Sciatic nerve (tissue), 2 donors: ENCODE measurements at places on chromosomes 4 and X.

DNA sequence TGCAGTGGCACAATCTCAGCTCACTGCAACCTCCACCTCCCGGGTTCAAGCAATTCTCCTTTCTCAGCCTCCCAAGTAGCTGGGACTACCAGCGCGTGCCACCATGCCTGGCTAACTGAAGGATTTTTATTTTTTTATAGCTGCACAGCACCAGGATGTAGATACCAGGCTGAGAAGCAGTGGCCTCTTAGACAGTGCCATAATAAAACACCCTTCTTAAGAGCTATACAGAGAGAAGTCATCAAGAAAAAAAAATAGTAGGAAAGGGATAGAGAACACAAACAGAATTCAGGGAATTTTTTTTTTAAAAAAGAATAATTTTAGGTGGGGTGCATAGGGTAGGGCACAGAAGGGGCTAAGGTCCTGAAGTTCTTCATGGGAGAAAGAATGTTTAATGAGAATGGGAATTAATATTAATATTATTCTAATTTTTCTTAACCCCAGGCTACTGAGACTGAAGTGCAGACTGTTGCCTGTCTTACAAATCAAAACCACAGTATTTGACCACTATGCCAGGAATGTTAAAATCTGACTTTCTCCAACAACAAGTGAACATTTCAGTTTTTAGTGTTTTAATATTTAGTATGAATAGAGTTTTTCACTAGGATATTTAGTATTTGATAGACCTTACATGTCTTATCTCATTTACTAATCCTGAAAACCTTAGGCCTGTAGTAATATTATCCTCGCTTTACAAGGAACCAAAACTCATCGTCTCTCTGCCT, 146.7 kb downstream of the KCNIP4 start:
- no peak for DNase-seq

- DNase-seq, result no peak
Observed at GRCh38 chr4:171794528-171794927, 18.7 kb upstream of the GALNTL6 start.

GRCh38 chr4:150021483-150021882, 56.8 kb upstream of the DCLK2 start:
- DNase-seq, result no peak

DNA sequence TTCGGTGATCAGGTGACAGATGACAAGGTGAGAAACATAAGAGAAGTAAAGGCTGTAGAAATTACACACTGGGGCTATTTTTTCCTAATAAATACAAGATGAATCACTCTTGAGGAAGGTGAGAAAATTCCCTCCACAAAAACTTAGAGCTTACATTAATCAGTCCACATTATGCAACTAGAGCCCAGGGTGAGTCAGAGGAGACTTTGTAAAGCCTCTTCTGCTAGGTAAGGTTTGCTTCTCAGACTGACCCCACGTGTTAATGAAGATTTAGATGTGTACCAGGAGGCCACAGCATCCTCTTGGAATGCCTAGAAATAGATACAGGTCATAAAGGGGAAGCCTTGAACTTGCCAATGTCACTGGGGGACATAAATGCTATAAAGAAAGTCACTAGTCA, 396.0 kb upstream of the SMIM31 start:
- DNase-seq, result no peak

DNA sequence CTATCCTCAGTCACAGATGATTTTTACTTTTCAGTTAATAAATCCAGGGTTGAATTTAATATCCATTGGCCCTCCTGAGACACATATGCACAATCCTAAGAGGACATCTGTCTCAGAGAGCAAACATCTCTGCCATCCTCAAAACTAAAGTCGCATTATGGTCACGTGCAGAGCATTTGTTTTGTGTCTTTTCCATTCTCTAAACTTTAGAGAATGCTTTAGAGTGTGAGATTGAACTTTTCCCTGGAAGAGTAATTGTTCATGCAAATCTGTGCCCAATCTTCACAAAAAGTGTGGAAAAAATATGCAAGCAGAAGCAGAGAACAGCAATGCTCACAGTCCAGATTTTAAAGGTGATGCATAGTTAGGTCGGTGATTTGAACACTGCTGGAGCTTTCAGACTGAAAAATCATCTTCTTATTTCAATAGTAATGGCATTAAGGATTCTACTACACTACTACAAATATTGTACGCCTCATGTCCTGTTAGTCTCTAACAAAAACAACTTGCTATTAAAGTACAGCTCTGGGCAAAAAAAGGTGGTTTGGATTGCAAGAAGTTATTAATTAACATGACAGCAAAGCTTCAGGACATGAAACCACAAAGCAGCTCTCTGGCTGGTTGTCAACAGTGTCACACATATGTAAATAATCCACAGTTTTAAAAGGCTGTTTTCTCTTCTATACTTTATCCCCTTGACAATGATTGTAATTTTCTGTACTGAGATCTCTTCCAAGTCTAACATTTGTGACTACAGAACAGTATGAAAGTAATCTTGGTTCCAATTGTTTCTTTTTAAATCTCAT, 19.9 kb downstream of the DCHS2 start:
- DNase-seq, result no peak

GRCh38 chrX:108359806-108360602, 78.2 kb downstream of the COL4A6 start:
- DNase-seq, result no peak

- DNase-seq, result no peak
Observed at GRCh38 chr4:304969-305680, at the start of gene ZNF732. Gene ZNF732, minus strand, starts transcription at chr4:305474. Its CDS starts 164 bp downstream, at chr4:305310.

DNA sequence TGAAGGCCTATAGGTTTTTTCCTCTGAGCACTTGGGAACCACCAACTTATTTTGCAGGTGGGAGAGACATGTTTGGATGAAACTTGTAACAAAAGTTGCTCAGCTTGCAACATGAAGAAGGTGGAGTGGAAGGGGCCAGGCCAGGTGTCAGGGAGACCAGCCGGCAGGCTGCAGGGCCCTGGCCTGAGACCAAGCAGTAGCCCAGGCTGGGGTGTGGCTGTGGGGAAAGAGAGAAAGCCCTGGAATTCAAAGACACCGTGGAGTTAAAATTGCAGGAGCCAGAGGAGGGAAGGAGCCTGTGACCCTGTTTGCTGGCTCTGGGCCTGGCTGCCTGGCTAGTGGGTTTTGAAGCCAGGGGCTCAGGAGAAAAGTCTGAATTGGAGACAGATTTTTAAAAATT, 43.4 kb downstream of the EFNB1 start:
- DNase-seq, result no peak

DNA sequence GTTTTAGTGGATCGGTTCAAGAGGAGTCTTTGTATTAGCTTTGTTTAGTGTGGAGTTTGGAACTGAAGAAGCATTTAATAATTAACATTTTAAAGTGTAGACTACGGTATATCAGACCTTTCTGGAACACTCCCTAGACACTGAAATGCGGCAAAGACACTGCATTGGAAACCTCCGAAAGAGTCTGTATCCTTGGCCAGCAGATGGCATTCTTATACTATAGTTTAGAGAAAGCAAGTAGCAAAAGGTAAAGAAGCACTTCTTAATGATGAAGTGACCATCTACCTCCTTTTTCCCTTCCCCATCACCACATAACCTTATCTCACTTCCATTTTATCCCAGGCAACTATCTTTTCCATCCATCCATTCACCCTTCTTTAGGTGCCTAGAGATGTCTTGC, 7.6 kb downstream of the FABP2 start:
- no peak for DNase-seq

DNA sequence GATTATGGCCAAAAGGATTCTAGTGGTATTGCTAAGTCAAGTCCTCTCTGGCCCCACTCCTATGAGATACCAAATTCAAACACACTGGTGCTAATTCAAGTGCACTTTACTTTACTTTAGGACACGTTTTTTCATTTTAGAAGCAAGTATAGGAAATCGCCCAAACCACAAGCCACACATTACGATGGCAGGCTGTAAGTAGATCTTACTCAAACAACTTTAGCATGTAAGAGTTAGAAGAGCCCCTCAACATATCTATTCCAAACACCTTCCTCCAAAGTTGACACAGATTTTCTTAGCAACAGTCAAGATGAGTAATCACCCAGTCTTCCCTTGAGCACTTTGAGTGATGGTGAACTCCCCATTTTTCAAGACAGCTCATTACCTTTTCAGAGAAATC, 43.6 kb downstream of the DRD5 start:
- DNase-seq, result no peak

DNA sequence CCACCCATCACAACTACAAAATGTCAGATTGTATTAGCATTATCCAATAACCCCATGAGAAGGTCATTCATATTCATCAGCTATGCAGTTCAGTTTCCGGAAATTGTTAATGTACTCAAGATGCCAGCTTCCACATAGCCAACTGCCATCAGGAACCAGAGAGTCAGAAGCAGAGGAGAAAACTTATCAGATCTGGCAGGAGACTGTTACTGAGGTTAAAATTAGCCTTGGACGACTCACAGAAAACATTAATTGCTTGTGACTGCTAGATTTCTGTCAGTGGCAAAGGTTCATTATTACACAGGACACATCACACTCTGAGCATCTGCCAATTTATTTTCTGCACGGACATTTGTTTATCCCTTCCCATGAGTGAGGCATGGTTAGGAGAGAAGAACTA, 352.8 kb downstream of the DHRSX start:
- no peak for DNase-seq

DNA sequence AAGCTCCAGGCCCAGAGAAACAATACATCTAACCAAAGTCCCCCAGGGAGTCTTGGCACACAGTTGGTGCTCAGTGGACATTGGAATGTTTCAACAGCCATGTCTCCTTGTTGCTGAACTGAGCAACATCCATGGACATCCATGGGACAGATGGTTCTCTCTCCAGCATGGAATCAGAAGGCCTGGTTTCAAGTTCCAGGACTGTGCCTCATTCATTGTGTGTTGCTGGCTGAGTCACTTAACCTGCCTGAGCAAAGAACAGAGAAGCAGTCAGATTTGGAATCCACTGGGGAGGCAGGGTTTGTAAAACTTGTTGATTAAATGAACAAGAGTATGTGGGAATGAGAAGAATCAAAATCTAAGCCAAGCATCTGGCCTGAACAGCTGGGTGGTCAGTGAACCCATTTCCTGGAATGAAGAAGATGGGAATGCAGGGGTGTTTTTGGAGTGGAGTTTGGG, 147.9 kb downstream of the CHIC2 start:
- no peak for DNase-seq

- no peak for DNase-seq
Observed at GRCh38 chrX:23959781-23960180, 52.0 kb downstream of the CXorf58 start.

GRCh38 chr4:106062452-106062875, 167.2 kb downstream of the NPNT start:
- no peak for DNase-seq

GRCh38 chr4:183455431-183456195, 11.2 kb downstream of the CDKN2AIP start:
- no peak for DNase-seq

DNA sequence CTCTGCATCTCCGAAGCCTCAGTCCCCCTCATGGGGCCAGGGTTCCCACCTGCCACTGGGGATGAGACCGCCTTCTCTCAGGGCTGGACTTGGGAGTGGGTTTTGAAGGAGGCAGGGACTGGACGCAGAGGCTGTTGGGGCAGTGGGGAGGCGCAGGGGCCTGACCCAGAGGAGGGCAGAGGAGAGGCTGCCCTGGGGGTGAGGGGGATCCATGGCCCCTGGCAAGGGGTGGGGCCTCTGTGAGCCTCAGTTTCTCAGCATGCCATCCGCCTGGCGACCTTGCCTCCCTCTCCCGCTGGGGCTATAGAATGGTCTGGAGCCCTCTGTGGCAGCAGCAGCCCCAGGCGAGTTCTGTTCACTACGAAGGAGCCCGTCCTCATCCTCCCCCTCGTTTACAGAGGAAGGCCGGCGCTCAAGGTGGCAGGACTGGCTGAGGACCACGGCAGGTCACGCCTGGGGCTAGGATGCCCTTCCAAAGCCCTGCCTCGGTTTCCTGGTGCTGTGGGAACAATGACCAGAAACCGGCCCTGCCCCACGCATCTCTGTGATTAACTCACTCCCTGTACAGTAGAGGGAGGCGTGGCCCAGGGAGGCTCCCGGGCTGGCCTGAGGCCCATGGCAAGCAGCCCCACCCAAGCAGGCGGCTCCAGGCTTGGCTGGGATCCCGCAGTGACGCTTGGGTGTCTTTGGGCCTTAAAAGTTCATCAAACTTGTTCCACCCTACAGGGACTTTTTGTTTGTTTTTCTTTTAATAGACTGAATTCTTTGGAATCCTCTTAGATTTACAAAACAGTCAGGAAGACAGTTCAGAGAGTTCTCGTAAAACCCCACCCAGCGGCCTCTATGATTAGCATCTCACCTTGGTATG, 16.0 kb upstream of the SH3TC1 start:
- DNase-seq, result peak; percentile 92

DNA sequence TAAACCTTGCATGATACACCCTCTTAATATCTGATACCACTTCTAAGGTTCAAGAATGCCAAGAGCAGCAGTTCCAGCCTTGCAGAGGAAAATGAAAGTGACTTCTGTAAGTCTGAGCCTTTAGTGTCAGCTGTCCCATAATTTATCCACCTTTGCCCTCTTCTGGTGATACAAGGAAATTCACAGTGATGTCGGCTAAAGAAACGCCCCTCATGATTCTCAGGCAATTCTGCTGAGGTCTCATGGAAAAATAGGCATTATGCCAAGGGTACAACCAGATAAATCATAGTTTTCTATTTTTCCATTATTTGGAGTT, 172.2 kb upstream of the CXCL13 start:
- DNase-seq, result no peak

DNA sequence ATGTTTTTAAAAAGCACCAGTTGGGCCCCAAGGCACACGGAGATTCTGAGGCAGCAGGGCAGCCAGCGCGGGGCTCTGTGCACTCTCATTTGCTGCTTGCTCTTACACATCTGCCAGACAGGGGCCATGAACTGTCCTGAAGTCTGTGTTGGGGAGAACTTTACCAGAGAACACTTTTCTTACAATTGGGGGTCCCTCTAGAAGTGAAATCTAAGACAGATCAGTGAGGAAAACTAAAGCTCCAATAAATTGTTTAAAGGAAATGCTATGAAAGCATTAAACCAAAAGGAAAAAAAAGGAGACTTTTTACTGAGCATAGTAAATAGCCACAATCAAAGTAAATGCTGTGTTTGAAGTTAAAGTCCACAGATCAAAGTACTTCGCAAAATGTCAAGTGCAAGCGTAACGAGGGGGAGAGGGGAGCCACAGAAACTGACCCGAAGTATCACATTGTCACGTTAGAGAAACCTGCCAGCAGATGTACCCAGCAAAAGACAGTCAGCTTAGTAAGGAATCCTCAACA, 37.8 kb downstream of the SORBS2 start:
- DNase-seq, result no peak

GRCh38 chrX:77925764-77926163, 15.3 kb downstream of the ATP7A start:
- no peak for DNase-seq

- no peak for DNase-seq
Observed at GRCh38 chr4:107065201-107065600, 29.1 kb upstream of the DKK2 start.
